ENCODE measurements at places on chromosomes 2 and 18.

DNA sequence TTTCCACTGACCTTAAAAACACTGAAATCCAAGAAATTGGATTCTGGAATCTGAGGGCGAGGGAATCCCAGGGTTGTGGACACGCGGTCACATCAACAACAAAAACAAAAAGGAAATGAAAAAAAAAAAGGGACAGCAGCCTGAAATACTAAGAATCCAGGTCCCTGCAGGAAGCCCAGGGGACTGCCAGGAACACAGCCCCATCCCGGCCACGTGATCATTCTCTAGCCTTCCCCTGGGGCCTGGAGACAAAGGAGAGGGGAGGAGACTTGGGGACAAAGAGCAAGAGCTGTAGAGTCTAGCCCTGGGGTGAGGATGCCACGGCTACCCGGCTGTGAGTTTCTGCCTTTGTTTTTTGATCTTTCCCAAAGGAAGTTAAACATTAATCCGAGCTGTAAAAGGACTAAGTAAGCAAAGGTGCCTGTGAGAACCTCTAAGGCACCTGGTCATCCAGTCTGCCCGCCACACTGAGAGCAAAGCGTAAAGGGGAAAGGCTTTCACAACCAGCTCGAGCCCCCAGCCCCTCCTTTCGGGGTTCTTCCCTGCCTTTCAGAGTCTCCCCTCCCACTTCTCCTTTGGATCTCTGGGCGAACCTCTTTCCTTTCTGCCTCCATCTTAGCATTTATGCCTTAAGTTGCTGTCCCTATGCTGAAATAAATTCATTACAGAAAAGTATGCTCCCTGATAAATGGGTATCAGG, 57.9 kb upstream of the MSH2 start:
- DNase-seq = no peak

- DNase-seq = no peak
Observed at GRCh38 chr2:204947405-204947804, 402.1 kb downstream of the PARD3B start.

- no peak for DNase-seq
Observed at GRCh38 chr18:36769172-36769571, 59.6 kb downstream of the TPGS2 start.

DNA sequence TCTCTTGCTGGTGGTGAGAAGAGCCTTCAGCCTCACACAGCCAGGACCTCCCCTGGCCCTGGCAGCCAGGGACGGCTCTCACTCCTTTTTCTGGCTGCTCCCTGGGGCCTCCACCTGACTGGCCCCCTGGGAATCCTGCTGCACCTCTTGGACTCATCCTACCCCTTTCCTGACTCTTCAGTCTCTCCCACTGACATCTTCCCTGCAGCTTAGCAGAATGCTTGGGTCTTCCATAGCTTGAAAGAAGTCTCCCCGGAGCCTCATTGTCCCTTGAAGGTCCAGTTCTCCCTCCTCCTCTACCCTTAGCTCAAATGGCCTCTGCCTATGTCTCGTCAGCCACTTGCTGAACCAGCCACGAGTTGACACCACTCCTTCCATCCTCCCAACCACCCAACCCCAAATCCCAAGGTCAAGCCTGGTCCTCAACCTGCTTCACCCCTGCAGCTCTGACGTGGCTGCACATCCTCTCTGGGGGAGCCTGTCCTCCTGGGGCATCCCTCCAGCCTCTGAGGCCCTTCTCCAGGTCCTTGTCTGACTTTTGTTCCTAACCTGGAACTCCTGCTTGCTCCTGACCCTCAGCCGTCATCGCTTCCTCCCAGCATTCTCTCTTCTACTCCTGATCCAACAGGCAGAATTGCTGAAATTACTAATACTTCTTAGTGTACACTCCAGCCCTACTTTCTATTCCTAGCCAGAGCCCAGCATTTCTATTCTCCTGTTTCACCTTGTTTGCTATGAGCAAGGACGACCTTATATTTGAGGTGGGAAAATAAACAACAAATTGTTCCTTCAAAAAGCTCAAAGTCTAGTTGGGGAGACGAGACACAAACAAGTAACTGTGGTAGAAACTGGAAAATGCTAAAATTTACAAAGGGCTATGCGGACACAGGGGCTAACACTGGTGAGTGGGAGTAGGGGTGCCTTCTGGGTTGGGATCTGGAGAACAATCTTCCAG, 68.7 kb upstream of the MGAT4A start:
- no peak for DNase-seq

- no peak for DNase-seq
Observed at GRCh38 chr2:235563056-235563910, 69.4 kb downstream of the AGAP1 start.

- DNase-seq = no peak
Observed at GRCh38 chr2:118806797-118807667, 40.4 kb downstream of the EN1 start.

GRCh38 chr2:74072565-74072964, 75.1 kb downstream of the BOLA3 start:
- DNase-seq = no peak

- DNase-seq = no peak
Observed at GRCh38 chr2:7703543-7704144, 786.4 kb downstream of the RNF144A start.

DNA sequence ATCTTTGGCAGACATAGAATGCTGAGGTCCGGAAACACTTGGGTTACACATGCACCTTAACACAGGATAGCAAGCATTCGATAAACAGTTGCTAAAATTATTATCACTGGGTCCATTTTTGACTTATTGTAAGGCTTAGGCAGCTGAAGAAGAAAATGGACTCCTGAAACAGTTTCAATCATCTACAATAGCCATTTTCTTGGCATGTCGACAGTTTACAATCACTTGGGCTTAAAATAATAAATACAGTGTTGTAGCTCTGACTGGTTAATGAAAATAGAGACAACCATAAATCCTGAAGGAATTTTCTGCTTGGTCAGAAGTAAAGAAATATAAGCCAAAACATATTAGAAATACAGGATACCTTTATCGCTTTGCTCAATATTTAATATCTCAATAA, 169.2 kb downstream of the XIRP2 start:
- DNase-seq = no peak

DNA sequence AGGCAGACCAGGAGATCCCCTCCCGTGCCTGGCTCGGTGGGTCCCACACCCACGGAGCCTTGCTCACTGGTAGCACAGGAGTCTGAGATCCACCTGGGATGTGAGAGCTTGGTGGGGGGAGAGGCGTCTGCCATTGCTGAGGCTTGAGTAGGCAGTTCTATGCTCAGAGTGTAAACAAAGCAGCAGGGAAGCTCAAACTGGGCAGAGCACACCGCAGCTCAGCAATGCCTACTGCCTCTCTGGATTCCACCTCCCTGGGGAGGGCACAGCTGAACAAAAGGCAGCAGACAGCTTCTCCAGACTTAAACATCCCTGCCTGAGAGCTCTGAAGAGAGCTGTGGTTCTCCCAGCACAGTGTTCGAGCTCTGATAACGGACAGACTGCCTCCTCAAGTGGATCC, 85.1 kb downstream of the UGP2 start:
- no peak for DNase-seq

DNA sequence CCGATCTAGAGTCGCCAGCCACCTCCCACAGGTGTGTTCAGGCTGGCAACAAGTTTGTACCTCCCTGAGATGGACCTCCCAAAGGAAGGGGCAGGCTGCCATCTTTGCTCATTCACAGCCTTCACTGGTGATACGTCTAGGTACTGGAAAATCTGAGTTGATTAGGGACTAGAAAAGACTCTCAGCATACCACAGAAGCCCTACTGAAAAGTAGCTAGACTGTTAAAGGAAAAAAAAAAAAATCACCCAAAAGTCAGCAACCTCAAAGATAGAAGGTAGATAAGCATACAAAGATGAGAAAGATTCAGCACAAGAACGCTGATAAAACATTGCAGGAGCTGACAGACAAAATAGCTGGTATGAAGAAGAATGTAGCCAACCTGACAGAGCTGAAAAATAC, 128.6 kb upstream of the WDR75 start:
- no peak for DNase-seq

GRCh38 chr2:159160954-159161353, 125.5 kb downstream of the WDSUB1 start:
- no peak for DNase-seq

GRCh38 chr2:39871291-39871761, 92.3 kb upstream of the THUMPD2 start:
- no peak for DNase-seq

GRCh38 chr2:75200140-75201096, 1.1 kb upstream of the TACR1 start:
- no peak for DNase-seq

- DNase-seq = no peak
Observed at GRCh38 chr18:68275616-68276015, 439.3 kb downstream of the TMX3 start.

GRCh38 chr2:47198985-47199451, 43.9 kb upstream of the STPG4 start:
- DNase-seq = no peak

DNA sequence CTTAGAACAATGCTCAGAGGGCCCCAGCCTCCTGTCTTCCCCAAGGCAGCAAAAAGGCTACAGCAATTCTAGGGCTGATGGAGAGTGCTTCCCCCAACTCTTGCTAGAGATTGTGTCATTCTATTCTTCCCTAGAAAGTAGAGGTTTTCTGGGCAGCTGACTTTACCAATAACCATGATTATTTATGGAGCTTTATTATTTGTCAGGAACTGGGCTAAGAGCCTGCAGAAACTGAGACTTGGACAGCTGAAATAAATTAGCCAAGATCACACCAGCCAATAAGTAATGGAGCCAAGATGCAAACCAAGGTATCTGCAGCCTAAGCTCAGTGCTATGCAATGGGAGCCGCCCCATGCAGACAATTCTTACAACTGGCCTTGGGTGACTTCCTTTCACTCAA, 84.8 kb downstream of the CCBE1 start:
- no peak for DNase-seq

DNA sequence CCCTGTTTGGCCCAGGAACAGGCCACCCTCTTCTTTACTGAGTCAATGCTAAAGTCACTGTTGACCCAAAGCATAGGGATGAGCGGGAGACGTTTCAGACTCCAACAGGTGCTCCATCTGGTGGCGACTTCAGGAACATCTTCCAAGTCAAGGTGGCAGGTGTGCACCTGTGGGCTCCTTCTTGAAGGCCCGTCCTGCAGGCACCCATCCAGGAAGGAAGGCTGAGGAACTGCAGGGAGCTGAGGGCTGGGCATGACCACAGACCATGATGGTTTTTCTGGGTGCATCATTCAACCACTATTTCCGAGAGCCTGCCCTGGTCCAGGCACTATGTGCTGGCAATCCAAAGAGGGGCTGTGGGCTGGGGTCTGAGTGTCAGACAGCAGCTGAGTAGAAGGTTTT, 142.8 kb downstream of the NDUFA10 start:
- peak; percentile 46 for DNase-seq

DNA sequence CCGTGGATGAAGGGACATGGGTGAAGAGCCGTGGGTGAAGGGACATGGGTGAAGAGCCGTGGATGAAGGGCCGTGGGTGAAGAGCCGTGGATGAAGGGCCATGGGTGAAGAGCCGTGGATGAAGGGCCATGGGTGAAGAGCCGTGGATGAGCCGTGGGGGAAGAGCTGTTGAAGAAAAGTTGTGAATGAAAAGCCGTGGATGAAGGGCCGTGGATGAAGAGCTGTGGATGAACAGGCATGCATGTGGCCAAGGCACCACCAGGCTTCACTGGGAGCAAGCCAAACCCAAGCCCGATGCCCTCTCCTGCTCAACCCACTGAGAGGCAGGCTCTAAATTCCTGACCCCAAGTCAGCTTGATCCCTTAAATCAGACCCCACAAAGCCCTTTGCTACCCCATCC, 10.6 kb downstream of the OR6B3 start:
- DNase-seq = no peak

DNA sequence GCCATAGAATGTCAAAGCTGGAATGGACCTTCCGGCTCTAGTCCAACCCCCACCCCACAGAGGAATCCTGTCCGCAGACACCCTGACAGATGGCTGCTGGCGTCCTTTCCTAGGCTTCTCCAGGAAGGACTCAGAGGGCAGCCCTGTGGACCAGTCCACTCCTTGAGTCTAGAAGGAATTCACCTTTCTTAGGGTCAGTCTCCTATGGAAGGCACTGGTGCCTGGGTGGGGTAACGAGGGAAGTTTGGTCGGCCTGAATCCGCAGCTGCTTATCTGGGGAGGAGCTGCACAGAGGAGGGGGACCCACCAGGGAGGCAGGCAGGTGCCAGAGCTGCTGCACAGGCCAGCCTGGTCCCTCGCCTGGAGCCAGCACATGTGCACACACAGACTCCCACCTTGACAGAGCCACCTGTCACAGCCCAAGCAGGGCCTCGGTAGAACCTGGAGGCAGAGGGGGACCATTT, 2.5 kb downstream of the DNMT3A start:
- DNase-seq = no peak

- no peak for DNase-seq
Observed at GRCh38 chr2:184201246-184201645, 397.1 kb upstream of the ZNF804A start.

- DNase-seq = no peak
Observed at GRCh38 chr2:44559108-44559507, 197.4 kb downstream of the CAMKMT start.

DNA sequence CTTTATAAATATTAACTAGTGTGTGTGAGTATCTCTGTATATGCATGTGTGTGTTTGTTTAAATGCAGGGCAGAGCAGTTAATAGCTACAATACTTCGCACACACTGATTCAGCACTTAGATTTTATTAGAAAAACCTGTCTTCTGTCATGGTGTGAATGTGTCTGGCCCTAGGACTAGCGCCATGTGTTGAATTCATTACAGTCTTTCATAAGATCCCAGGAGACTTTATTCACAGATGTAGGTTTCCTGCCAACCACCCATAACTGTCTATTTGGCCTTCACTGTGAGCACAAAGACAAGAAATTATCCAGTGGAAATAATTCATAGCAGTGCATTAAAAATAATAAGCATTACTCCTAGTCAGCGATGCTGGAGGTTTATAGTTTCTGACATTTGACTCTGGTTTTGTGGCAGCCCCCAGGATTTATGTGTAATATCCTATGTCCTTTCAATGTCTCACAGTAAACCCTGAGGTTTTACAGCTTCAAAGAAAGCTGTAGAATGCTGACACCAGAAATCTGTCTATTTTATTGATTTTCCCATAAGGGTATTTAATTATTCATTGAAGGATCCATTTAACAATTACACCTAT, 93.9 kb downstream of the ZNF804A start:
- DNase-seq = no peak

DNA sequence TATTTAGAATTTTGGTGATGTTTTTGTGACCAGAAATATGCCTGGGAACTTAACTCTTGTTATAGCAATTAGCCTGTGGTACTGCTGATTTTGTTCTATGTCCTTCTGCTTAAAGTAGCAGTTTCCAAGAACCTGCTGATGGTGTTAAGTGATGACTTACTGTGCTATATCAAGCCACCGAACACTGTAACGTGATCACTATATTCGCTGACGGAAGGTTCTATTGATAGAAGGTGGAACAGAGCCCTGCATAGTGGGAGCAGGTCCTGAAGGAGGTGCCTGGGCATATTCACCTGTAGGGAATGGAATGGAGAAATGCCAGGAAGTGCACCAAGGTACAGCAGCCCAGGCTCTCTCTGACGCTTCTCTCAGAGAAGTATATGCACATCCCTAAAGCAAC, 76.8 kb downstream of the UXS1 start:
- no peak for DNase-seq

GRCh38 chr2:230356084-230356483, 29.1 kb downstream of the SP140L start:
- no peak for DNase-seq

Data from stimulated activated CD4-positive, alpha-beta T cell treated with anti-CD3 and anti-CD28 coated beads, Interleukin-12 subunit alpha, Interleukin-12 subunit beta, amount 100 ng/mL, for 48 hours (primary cell).